Inflammatory macrophage treated with lipopolysaccharide for 1 hour (primary cell): ENCODE measurements at places on chromosomes 3 and 15.

DNA sequence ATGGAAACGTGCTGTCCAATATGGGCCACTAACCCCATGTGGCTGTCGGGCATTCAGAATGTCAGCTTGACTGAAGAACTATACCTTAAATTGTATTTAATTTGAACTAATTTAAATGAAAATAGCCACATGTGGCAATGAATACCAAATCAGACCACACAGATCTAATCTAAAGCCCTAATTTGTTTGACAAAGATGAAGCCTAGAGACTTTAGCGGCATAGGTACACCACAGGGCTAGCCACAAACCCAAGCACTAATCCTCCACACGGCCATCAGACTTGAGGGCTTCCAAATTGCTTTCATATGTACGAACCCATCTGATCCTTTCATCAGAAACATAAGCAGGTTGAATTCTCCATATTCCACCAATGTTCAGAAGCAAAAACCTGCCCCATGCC, 81.4 kb downstream of the SHQ1 start:
- DNase-seq = no peak

- DNase-seq = no peak
Measured at GRCh38 chr3:143429628-143430514, 310.3 kb downstream of the CHST2 start.

GRCh38 chr3:111621535-111621934, 26.4 kb upstream of the ZBED2 start:
- DNase-seq = no peak

GRCh38 chr15:38029736-38030135, 95.3 kb downstream of the TMCO5A start:
- no peak for DNase-seq

DNA sequence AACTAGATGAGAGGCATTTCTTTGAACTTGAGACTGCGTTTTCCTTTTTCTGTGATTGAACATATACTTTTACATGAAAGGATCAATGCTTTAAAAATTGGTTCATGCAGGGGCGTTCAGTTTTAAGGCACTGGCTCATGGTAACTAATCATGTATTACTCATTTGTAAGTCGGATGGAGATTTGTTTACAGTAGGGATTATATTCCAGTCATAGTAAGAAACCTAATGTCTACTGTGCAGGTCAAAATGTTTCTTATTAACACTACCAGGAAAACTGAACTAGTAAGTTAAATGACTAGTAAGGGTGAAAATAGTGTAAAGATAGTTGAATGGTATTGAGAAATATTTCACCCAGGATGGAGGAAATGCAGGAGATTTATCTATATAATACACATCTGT, 258.8 kb upstream of the GBE1 start:
- DNase-seq = no peak

- DNase-seq = no peak
Measured at GRCh38 chr3:149481491-149481890, 7.0 kb downstream of the TM4SF4 start.

GRCh38 chr3:158101335-158102241, 4.6 kb downstream of the SHOX2 start:
- DNase-seq = no peak

DNA sequence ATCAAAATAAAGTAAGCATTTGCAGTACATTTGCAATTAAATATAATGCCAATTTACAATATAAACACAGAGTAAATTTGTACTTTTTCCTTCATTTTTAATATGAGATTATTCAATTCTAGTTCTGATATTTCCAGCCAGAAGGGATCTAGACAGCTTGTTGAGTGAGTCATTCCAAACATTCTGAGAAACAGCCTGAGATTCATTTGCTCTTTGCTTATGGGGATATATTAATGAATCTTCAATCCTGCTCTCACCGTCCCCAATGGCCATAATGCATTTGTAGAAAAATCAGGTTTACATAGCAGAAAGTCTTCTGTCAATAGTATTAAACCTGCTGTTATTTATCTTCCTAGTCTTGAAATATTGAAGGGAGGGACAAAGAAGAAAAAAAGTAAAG, 554.2 kb downstream of the TUSC7 start:
- DNase-seq = no peak

DNA sequence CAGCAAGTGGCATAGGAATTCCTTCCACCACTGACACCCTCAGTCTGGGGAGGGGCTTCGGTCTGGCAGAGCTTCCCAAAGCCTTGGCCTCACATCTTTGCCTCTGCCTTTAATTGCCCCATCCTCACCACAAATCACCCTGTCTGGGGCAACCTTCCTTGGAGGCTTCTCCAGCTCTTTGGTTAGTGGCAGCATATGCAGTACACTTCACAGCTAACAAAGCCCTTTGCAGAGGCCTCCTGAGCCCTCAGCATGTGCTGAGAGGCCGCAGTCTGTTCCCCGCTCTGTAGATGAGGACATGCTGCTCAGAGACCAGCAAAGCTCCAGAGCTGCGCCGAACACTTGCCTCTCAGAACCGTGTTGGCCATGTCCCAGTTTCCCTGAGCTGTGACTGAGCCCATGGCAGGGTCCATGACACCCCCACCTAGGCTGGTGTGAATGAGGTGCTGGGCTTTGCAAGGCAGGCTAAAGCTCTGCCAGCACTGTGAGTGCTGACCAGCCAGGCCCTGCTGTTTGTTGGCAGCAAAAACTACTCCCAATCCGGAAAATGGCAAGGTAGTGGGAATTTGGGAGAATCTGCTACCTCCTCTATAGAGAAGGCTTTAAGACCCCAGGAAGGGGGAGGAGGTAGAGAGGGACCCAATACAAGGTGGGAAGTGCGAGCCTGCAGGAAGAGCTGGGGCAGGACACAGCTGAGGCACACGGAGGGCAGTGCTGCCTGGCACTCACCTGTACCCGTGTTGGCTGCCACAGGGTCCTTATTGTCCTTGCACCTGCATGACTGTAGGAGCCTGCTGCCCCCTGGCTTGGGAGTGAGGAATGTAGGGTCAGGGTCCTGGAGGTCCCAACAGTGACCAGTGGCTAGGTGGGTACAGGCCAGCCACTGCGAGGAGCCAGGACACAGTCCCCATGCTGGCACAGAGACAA, 8.4 kb upstream of the KLF15 start:
- DNase-seq = no peak

- DNase-seq = peak; percentile 89
Measured at GRCh38 chr3:197181741-197182140, 116.7 kb downstream of the DLG1 start.

- no peak for DNase-seq
Measured at GRCh38 chr3:60758831-60759230, 492.4 kb downstream of the FHIT start.

DNA sequence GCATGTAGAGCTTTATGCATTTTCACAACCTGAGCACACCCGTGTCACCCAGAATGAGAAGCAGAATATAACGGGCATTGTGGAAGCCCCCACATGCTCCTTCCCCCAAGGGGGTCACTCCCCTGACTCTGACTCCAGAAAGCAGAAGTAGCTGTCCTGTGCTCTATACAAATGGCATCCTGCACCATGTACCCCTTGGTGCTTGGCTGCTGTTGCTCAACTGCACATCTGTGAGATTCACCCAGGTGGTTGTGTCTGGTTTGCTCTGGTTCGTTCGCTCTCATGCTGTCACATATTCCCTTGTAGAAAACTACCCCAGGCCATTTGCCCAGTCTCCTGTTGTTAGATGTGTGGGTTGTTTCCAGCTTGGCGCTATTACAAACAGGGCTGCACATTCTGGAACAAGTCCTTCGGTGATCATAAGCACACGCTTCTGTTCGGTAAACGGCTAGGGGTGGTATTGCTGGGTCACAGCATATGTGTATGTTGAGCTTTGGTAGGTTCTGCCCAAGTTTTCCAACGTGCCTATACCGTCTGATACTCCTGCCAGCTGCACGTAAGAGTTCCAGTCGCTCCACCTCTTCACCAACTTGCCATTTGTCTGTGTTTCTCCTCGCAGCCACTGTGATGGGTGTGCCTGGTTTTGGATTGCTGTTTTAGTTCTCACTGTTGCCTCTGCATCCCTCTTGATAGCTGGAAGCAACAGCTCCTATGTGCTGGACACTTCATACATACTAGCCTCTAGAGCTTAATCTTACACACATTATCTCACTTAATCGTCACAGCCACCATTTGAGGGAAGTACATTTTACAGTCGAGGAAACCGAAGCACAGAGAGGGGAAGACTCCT, 65.4 kb upstream of the SLC6A6 start:
- no peak for DNase-seq

DNA sequence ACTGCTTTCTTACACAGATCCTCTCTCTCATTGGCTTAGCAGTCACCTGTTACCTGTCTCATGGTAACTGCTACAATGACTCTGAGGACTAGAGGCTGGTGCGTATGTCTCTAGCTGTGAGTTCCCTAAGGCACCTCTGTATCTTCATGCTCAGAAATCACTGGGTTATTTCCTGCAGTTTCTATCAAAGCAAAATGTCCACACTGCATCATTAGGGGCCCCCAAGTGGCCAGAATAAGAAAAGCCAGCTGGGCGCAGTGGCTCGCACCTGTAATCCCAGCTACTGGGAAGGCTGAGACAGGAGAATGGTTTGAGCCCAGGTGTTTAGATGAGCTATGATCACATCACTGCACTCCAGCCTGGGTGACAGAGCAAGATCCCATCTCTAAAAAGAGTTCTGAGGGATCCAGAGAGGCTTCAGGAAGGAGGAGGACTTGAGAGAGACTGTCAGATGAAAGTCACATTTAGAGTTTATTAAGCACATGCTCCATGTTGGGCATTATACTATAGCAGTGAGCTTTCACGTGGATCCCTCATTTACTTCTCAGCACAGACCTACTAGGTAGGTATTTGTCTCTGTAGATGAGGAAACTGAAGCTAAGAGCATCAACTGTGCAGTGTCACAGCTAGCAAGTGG, 2.3 kb upstream of the VPS18 start:
- peak; percentile 31 for DNase-seq

DNA sequence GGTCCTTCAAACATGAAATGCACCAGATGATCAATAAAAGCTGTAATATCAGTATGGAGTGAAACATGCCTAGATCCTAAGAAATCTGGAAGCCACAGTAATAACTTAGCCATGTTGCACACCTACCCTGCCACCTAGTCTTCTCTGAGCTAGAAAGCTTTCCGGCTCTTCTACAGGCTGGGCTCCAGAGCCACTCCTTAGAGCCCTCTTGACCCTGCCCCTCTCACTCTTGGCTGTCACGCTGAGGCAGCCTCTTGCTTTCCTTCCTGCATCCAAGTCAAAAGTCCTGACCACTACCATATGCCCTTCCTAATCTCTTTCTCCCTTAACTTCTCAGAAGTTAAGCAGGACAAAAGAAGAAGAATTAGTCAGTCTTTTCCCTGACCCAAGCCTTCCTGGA, 17.7 kb downstream of the RBM15B start:
- no peak for DNase-seq

DNA sequence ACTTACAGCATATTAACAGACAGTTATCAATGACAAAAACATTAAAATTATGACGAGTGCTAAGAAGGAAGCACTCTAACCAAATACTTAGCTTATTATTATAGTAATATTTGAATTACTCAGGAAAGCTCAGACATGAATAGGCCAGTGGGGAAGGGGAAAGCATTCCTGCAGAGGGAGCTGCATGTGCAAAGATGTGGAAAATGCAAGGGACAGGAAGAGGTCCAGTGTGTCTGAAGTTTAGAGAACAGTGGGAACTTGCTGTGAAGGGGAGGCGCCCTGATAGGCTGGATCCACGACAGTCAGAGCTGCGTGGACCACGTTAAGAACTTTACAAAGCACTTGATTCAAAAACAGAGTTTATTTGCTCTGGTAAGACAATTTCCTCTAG, 1.2 kb upstream of the SPICE1 start:
- no peak for DNase-seq

DNA sequence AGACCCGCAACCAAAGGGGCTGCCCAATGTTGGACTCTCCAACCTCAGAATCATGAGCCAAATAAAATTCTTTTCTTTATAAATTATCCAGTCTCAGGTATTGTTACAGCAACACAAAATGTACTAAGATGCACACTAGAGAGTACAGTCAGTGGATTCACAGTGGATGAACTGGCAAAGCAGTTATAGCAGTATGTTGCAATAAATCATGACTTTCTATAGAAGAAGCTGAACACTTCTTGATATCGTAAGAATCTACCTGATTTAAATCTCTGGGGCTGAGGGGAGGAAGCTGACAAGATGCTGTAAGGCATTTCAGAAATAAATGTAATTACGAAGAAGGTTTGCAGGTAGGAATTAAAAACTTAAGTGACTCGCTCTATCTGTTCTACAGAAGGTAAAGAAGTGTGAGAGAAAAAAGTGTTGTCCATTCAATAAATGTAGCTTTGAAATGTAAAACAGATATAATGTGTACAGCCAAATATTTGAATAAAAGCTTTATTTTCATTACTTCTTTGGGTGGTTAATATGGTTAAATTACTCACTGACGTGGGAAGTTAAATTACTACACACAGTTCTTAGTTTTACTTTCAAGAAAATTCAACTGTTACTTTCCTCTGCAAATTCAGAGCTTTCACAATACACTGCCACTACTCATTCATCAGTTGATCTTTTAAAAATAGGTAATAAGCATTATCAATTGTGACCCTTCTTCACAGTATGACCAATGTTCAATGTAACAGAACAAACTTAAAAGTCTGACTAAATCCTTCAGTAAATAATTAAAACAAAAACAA, 439.1 kb downstream of the SHQ1 start:
- DNase-seq = peak; percentile 52

DNA sequence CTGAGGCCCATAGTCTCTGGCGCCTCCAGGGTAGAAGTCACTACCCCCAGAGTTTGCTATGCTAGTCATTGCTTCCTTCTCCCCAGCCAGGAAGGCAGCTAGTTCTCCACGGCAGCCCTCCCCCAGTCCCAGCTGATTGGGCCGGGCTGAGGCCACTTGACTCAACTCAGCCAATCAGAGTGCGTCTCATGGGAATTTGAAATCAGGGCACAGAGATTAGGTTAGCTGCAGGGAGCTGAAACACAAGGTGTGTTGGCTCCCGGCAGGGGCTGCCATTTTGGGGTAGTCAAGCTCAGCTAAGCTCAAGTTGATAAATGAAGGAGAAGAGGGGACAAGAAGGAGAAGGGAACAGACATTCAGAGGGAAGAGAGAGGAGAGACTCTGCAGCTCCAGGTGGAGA, 32.8 kb downstream of the LINGO1 start:
- no peak for DNase-seq

GRCh38 chr3:44104668-44105321, 136.9 kb upstream of the TOPAZ1 start:
- no peak for DNase-seq

DNA sequence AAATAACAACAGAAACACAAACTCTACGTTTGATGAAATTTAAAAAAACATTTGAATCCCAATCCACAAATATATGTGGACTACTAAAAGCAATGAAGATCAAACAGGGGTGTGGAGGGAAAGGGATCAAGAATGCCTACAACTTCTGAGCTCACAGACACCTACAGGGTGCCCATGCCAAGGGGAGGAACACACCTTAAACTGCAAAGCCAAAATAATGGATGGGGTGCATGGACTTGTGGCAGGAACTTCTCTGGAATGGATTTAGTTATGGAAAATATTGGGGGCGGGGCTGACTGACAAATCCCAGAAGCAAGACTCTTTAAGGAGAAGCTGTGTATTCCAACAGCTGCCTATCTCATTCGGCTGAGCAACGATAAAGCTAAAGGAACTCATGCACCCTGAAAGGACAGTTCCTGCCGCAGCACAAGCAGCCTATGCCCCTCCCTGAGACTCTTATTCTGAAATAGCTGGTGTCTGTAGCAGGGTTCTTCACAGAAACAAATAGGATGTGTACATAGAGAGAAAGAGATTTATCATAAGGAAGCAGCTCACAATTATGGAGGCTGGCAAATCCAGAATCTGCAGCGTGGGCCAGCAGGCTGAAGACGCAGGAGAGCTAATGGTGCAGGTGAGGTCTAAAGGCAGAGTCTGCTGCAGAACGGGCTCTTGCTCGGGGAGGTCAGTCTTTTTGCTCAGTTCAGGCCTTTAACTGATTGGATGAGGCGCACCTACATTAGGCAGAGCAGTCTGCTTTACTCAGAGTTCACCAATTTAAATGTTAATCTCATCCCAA, 24.5 kb upstream of the PLA2G4D start:
- DNase-seq = no peak
